BE2C (cell line): ENCODE measurements at places on chromosomes 2 and 18.

GRCh38 chr18:79775441-79776221, 22.1 kb upstream of the KCNG2 start:
- no peak for DNase-seq

DNA sequence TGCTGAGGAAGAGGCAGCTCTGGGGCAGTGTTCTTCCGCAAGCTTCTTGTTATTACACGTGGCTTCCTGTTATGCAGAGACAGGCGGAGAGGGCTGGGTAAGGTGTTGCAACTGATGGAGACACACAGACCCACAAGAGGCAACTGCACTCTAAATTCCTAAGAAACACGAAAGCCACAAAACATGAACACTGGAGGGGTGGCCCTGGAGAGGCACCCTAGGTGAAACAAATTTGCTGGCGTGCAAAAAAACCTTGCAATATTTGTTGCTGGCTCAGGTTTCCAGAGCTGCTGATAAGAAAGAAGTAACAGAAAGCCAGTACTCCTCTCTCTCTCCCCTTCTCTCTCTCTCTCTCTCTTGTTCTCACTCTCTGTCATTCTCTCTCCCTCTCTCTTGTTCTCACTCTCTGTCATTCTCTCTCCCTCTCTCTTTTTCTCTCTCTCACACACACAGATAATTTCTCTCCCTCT, 31.8 kb downstream of the ARHGAP25 start:
- DNase-seq = no peak

DNA sequence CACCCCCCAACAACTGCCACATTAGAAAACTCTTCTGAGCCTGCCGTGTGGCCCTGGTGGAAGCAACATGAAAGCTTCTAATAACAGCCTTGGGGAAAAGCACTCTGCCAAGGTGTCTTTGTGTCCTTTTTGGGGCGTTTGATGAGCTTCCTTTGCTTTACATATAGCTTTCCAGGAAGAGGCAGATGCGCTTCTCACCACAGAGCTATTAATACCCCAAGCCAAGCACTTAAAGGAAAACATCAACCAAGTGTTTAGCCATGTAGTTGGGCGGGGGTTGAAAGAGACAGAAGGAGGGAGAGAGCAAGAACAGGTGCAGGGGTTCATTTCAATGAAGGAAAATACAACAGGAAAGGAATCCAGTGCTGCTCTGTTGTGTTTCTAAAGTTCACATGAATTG, 176.1 kb downstream of the VAPA start:
- DNase-seq = no peak

DNA sequence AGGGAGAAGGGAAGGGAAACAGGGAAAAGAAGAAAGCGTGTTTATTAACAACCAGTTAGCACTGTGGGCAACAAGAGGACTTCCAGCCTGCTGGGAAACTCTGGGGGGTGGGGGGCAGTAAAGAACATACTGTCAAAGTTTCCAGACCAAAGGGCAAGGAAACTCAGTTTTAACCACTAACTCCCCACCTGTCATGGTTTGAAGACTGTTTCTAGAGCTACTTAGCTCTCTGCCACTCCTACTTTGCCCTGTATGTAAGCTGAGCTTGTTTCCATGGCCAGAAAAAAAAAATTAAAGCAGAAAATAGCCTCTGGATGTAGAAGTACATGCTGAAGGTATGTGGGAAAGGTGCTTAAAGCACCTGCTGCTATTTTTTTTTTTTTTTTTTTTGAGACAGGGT, 11.0 kb upstream of the PTPN2 start:
- no peak for DNase-seq

- DNase-seq = no peak
Observed at GRCh38 chr2:146850746-146851145, 994.1 kb upstream of the ACVR2A start.

GRCh38 chr2:66815886-66816285, 381.0 kb downstream of the MEIS1 start:
- no peak for DNase-seq

DNA sequence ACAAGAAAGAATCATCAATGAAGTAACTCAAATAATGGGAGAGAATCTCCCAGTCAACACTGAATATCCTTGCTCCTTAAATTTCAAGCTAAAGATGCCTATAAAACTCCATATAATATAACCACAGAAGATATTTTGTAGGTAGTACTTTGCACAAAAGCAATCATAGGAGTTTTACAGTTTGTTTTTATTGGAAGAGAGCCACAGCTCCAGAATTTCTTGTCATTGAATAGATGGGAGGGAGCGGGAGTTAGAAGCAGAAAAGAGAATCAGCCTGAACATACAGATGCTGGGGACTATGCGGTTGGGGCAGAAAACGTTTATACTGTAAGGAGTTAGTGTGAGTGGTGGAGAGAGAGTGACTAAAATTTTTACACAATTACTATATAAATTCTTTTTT, 18.3 kb upstream of the SMAD4 start:
- no peak for DNase-seq

DNA sequence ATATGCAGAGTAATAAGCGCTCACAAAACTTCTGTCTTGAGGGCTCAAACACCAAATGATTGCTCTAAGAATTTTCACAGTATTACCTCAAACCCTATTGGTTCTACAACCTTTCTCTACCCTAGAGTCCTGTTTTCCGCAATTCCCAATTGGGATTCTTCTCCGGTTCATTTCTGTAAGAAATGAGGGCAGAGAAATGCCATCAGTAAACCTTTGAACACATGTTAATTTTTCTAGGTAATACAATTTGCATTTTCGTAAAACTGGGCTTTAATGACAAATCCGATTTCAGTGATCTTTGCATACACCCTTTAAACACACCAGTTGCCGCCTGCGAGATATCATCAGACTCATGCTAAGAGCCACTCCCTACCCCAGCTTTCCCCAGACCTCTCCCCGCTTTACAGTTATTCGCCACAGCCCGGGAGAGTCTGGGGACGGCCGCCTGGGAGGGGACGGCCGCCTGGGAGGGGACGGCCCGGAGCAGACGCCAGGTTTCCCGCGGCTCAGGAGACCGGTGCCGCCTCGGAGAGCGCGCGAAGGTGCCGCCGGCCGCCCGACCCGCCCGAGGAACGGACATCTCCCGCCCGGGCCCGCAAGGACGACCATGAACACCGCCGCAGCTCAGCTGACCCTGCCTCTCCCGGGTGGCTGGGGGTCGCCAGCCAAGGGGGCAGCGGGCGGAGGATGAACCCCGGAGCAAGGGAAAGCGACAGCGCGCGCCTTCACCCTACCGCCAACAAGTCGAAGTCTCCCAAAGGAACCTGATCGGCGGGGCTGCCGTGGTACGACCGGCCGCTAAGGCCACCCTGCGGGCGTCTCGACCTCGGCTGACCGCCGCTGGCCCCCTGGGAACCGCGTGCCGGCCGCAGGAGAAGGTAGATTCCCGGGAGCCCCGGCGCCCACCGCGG, 463 bp downstream of the SMC6 start:
- DNase-seq = peak; percentile 81
